ENCODE measurements at places on chromosomes 7 and 10.

DNA sequence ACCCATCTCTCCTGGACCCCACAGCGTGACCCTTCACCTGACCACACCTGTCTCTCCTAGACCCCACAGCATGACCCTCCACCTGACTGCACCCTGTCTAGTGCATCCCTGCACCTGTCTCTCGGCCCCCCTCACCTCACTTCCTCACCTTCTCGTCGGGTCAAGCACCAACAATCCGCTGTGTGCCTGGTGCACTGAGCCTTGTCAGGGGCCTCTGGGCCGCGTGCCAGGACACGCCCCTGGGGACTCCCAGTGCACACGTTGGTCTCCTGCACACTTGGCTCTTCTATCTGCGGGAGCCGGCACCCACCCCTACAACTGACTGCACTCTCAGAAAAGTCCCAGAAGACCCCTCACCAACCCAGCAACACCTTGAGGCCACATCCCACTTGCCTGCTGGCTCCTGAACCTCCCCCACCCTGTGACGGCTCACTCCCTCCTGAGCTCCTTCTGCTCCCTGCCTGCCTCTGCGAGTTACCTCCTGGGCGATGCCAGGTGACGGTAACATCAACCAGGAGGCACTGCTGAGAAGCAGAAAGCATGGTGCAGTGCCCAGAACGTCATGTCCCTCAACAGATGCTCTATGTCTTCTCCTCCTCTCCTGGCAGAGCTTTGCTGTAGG lies 147.6 kb downstream of the DIP2C start:
- DNase-seq: no peak

GRCh38 chr7:134632937-134633540 lies 13.6 kb upstream of the BPGM start:
- DNase-seq: no peak

DNA sequence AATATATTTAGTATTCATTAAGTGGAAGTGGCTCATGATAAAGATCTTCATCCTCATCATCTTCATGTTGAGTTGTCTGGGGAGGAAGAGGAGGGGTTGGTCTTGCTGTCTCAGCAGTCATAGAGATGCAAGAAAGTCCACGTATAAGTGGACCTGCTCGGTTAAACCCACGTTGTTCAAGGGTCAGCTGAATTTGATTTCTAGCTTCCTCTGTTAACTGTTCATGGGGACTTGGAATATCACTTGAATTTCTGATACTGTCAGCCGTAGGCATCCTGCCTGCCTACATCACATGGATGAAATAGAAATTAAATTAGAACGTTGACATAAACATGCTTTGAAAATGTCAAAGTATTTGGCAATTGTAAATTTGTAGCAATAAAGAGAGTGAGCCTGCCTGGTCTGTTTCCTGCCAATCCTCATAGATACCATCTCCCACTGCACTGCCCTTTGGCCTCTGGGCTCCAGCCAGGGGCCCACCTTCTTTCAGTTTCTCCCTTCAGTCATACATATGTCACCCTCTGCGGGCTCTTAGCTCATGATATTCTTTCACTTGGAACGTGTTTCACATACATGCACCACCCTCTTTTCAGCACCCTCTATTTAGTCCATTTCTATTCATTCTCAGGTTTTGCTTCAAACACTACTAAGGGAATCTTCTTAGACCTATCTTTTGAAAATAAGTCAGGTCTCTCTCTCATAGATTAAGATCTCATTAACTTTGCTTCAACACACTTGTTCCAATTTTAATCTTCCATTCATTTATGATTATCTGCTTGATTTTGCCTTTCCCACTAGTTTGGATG lies 376.3 kb downstream of the IPMK start:
- no peak for DNase-seq

DNA sequence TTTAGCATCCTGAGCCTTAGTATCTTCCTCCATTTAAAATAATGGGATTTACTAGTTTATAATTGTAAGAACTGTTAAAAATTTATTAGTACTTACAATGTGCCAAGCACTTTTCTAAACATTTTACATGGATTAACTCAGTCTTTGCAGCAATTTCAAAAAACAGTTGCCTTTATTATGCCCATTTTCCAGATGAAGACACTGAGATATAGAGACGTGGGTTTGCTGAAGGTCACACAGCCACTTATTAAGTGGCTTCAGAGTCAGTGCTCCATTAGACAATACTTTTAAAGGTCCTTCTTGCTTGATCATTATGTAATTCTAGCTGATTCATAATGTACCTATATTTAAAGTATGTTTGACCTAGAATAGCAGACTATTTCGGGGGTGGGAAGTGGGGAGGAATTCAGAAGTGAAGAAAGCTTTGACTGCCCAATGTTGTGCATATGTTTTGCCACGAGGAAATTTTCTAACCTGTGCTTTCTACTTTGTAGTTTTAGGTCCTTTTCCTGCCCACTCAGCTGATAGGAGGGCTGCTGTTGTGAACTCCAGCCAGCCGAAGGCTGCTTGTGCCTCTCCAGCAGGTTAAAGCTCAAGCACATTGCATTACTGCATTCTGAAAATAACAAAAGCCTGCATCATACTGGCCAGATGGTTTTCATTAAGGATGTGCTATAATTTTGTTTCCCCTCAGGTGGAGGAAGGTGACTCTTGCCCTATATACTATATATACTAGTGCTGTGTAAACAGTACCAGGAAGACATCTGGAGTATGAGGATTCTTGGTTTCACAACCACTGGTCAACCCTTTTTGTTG lies 4.3 kb downstream of the PLEKHA8 start:
- no peak for DNase-seq

GRCh38 chr7:113086431-113086888 lies at the start of gene GPR85:
Gene GPR85, minus strand, starts transcription at chr7:113086827. Its CDS starts 2,106 bp downstream, at chr7:113084721.
- DNase-seq: peak; percentile 44

DNA sequence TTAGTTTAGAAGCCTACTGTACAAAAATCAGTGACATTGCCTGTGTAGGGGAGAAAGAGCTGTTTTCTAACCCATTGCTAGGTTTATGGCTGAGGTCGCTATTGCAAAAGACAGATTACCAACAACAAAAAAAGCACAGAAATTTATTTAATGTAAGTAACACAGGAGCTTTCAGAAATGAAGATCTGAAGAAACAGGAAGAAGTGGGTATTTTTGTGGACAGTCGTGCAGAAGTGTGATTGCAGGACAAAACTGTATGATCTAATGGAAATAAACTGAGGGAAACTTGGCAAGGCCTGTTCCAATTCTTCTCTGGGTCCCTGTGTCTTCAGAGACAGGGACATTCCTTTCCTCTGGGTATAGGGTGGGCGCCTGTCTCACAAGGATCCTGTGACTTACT lies 87.4 kb downstream of the APBB1IP start:
- no peak for DNase-seq

- no peak for DNase-seq
Observed at GRCh38 chr7:46853451-46853850, 728.5 kb downstream of the TNS3 start.

- DNase-seq: no peak
Observed at GRCh38 chr10:116836083-116836482, 13.2 kb upstream of the ENO4 start.

DNA sequence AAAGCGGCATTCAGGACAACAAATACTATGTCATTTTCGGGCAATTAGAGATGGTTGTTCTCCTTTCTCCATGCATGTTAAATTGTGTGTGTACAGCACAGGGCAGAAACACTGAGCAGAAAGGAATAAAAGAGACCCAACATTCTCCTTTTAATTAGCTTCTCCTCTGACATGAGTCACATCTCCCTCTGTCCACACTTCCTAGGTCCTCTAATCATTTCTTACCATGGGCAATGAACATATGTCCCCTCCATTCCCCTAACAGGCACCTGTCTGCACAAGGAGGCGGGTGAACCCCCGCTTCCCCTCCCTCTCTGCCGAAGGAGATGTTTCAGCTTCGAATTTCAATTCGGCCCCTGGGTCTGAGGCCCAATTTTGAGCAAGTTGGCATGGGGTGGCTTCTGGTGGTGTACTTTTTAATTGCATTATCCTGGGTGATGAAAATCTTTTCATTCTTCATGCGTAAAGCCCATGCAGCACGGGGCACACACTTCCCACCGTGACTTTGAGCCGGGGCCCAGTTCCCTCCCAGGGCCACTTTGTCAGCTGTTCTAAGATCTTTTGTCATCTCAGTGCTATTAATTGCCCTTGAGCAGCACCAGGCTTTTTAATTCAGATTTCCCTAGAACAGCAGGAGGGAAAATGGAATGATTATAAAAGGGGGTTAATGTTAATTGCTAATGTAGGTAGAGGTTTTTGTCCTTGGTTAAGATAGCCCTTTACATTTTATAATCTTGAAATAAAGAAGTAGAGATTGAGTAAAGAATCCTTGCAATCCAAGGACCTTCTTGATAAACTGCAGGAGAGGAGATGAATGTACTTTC lies 219.5 kb upstream of the NRP1 start:
- DNase-seq: no peak

DNA sequence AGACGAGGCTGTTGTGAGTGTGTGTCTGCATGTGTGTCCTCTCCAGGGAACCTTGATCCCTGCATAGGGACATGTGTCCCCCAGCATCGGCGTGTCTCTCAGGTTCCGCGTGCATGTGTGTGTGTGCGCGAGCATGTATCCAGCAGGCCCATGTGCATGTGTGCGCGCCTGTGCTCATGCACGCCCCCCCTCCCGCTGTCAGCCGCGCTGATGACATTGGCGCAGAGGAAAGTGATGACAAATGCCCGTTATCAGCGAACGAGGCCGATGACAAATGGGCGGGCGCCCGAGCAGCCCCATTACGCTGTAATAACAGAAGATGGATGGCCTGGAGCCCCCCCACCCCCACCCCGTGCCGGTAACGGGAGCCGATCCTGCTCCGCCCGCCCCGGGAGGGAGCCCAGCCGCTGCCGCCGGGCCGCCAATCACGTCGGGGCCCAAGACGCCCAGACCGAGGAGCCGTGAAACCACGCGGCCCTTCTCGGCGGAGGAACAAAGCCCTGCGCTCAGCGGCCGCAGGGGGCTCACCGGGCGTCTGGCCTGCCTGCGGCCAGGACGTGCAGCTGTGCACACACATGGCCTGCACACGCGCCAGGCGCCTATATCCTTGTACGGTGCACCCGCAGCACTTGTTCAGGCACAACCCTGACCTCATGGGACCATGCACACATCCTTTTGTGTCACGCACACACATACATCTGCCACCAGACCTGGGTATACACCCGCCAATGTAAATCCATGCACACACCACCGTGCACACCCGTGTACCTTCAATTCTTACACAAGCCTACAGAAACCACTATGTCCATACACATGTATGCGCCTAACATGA lies 21.5 kb downstream of the POLL start:
- peak; percentile 32 for DNase-seq

- DNase-seq: no peak
Observed at GRCh38 chr10:14560791-14561765, 213.6 kb downstream of the FAM107B start.

GRCh38 chr10:122344741-122345258 lies 29.7 kb upstream of the PLEKHA1 start:
- DNase-seq: no peak

DNA sequence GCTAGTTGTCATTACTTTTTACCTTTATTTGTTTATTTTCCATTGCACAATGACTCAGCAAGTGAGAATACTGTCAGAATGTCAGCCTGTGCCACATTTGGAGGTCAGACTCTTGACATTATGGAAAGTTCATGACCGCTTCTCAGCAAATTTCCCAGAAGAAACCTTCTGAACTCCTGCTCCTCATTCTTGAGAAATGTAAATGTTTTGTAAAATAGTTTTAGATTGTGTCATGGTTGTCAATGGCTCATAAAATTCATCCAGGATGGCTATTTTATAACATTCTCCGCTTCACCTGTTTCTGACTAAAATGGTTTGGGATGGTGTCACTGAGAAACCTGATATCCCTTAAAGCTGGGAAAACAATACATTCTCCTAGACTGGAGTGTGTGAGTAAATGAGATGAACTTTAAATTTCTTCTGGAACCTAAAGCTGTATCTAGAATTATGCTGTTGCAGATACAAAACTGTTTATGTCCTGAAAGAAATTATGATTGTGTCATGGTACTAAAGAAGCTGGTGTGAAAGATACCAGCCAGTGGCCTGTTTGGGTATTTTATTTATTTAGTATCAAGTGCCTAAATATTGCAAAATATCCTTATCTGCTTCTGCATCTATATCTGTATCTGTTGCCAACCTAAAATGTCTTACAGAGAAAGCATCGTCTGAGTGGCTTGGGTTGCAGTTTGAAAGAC lies 671.7 kb downstream of the GATA3 start:
- DNase-seq: no peak

All from stimulated activated CD8-positive, alpha-beta memory T cell treated with anti-CD3 and anti-CD28 coated beads, Interleukin-4, amount 100 ng/mL, for 48 hours (primary cell).